ENCODE measurements at places on chromosomes 3 and 15. TPM values are rescaled to one million over a fixed set of nuclear protein-coding genes. Genes with fewer than 3 reads are reported as not detected.

GNAT1 gene
- total RNA-seq, result 0.59 TPM

CACNA1D gene
- 208 TPM for total RNA-seq

TM4SF1 gene
- 0.97 TPM for total RNA-seq

DNA sequence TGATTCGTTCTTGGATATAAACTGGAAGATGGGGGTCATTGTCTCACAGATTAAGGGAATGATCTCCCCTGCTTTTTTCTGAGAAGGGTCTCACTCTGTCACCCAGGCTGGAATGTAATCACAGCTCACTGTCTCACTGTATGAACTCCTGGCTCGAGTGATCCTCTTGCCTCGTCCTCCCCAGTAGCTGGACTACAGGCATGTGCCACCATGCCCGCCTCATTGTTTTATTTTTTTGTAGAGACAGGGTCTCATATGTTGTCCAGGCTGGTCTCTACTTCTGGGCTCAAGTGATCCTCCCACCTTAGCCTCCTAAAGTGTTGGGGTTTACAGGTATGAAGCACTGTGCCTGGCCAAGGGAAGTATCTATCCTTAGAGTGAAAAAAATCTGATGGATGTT, 5.4 kb downstream of the OXSR1 start:
- H3K27me3 ChIP-seq, result peaks cover 3% of the 10 kb centered on the region
- no peaks in the 10 kb centered on the region for H3K36me3 ChIP-seq
- peaks cover 21% of the 10 kb centered on the region for H3K4me1 ChIP-seq
- no peak overlapping the region for H3K4me3 ChIP-seq
- no peak for DNase-seq

FANCD2OS gene
- total RNA-seq, result not detected

ZNF620 gene
- 8.3 TPM for total RNA-seq
